HuH-7 (cell line): ENCODE measurements at places on chromosomes 3 and 15.

- DNase-seq: no peak
Measured at GRCh38 chr15:73134196-73134595, 81.9 kb downstream of the NEO1 start.

- DNase-seq: no peak
Measured at GRCh38 chr3:155330370-155330769, 36.9 kb upstream of the STRIT1 start.

GRCh38 chr3:37694284-37694675, 167.4 kb upstream of the CTDSPL start:
- DNase-seq: no peak

GRCh38 chr3:72520690-72521308, 327.4 kb downstream of the SHQ1 start:
- no peak for DNase-seq

DNA sequence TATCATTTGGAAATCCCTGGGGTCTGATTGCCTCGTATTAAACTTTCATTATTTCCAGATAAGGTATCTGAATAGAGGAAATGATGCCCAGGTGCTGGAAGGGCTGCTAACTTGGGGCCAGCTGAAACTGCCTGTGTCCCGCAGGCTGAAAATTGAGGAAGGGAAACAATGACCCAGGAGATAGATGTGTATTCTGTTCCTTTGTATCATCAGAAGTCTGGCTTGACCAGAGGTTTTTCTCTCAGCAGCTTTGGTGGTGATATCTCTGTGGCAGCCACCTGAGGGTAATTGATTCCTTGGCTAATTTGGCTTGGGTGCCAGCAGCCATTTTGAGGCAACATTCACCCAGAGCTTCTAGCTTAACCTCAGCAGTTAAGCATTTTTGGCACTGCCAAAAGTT, 90.0 kb upstream of the STT3B start:
- no peak for DNase-seq

- no peak for DNase-seq
Measured at GRCh38 chr3:129310111-129311011, 31.7 kb downstream of the HMCES start.

DNA sequence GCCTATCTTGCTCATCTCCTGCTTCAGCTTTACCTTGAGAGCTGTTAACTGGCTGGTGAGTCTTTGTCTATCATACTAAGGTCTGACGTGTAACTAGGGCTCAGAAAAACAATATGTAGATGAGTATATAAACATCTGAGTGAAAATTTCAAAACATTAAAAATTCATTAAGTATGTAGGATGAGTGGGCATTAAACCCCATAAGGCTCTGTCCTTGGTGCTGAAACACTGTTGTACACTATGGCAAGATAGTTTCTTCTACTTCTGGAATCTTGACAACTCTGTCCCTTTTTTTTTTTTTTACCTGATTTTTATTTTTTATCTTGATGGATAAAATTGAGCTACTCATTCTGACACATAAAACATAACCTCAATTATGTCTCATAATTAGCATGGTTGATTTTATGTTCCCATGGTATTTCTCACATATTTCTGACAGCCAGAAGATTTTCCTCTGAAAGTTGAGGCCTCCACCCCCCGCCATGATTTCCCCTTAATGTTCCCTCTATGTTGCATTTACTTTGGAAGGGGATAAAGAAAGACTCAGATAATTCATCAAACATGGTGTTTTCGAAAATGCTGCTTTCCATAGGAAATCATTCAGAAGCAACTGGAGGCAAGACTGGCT, 54.3 kb downstream of the DGKG start:
- peak; percentile 32 for DNase-seq

GRCh38 chr15:62732078-62732477, 310.5 kb upstream of the TPM1 start:
- no peak for DNase-seq

DNA sequence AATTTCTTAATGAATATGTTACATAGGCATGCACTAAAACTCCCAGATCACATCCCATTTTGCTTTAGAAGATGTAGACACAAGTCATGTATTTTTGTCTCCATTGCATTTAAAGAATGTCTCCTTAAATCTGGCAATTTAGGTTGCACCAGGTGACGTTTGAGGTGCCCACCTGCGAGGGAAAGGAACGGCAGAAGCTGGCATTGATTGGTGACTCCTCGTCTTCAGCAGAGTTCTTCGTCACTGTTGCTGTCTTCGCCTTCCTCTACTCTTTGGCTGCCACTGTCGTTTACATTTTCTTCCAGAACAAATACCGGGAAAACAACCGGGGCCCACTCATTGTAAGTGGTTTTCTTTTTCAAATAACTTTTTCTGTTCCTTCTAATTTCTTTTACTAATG, 96.1 kb upstream of the SNTN start:
- DNase-seq: no peak

GRCh38 chr3:127043041-127043641, 60.2 kb downstream of the PLXNA1 start:
- DNase-seq: no peak

GRCh38 chr15:80242132-80242769, 9.8 kb downstream of the CTXND1 start:
- peak; percentile 60 for DNase-seq

DNA sequence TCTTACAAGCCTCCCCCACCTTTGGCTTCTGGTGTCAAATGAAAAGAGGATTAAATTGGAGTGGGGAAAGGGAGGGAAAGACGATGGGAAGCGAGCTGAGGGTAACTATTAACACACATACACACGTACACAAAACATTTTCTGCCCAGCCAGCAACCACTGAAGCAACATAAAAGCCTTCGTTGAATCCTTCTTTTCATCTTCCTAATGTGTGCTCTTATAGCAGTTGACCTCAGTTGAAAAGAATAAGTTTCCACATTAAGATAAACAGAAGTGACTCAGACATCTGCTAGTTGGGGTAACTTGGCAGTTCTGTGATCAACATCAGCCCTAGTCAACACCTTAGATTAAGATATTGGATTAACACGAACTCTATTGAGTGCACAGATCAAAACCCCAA, 558.5 kb downstream of the MECOM start:
- no peak for DNase-seq

DNA sequence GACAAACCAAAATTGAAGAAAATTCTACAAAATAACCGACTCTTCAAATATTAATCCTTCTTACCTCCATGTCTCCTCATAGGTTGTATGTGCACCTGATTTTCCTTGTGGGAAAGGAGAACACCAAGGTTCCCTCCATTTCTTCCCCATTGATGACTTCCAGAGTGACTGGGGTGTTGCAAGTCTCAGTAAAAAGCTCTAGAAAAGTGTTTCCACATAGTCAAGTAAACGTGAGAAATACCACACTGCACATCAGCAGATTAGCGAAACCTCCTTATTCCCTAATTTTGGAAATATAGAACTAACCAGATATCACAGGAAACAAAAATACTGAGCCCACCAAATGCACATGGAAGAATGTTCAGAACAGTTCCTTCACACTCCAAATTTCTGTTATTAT, 4.9 kb upstream of the RPN1 start:
- DNase-seq: no peak

GRCh38 chr3:64815195-64815631, 127.4 kb upstream of the ADAMTS9 start:
- no peak for DNase-seq

DNA sequence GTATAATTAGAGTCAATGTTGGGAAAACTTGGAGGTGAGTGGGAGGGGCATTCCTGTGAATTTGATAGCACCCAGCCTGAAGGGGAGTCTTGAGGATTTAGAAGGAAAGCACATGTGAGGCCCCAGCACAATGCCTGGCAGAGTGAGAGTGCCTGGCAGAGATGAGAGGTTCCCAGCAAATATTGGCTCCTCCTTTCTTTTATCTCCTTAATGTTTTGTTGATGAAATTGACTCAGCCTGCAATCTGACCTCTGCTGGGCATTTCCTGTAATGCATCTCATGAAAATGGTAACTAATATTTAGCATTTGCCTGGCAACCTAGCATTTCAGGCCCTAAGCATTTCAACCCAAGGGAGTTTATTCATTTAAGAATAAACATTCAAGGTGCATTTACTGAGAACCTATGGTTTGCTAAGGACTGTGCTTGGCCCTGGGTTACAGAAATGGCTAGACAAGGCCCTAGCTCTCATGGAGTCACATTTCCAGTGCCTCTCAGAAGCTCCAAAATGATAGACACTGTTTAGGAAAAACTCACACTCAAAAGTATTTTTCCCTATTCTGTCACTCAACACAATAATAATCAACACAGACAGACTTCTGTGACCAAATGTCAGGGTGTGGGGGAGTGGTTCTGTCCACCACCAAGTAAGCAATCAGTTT, 19.0 kb downstream of the PDHB start:
- DNase-seq: no peak

- no peak for DNase-seq
Measured at GRCh38 chr3:189937302-189938127, 183.2 kb downstream of the P3H2 start.

- DNase-seq: no peak
Measured at GRCh38 chr15:69980341-69981059, 117.2 kb downstream of the TLE3 start.

DNA sequence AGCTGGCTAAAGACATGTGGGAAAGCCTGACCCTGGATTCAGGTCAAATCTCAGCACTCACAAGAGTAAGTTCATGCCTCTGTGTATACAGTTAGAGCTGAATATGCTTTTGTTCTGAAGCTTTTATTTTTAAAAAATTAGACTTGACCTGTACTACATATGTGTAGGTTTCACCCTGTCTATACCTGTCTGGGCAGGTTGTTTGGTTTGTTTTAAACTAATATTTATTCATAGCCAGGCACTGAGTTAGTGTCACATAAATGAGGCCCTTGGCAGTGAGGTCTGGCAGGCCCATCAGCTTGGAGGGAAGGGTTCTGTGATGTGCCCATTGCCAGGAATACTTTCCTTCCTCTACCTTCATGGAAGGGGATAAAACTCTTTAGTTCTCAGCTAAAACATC, 1.9 kb downstream of the DNAJA4 start:
- no peak for DNase-seq

DNA sequence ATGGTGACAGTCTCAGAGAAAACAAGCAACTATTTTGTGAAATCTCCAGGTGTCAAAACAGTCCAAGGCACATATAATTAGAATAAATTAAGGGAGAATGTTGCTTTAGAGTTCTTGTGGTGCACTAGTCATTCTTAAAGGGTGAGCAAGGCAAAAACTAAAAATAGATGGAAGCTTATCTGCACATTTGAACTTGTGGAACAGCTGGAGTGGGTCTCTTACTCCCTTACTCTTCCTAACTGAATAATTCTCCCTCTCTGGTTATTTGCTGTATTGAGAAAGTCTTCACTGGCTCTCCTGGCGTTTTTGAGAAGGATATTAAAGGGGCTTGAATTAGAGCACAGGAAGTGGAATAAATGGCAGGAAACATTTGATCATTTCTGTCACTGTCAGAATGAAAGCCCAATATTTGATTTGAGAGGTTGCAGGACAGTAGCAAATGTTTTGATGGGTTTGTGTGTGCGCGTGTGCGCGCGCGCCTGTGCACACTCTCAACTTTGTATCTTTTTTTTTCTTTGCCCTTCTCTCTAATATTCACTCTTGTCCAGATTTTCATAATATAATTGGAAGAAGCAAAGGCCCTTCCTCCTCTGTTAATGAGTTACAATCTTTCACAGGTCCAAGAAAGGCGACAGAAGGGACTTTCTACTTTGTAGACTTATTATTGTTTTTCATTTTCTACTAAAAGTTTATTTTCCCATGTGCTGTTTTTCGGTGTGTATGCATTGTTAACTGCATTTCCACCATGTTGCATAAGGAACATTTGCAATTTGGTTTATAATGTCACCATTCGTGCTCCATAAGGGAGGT, 40.9 kb downstream of the AKAP13 start:
- no peak for DNase-seq

DNA sequence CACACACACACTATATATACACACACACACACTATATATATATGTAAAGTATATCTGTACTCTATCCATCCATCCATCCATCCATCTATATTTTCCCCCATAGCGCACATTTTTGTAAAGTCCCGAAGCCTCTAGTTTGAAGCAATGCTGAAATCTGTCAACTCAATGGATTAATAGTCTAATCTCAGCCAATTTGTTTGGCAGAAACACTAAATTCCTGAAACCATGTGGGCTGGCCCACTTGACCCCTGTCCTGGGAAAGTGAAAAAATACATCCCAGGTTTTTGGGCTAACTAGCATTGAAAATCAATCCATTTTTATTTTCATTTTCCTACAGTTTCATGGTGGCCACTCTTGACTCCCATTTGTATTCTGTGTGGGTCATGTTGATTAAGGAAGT, 166.7 kb downstream of the SLCO3A1 start:
- DNase-seq: no peak

- no peak for DNase-seq
Measured at GRCh38 chr3:9409981-9410854, 12.8 kb downstream of the SETD5 start.

GRCh38 chr3:144127700-144128099, 156.1 kb downstream of the DIPK2A start:
- DNase-seq: no peak

DNA sequence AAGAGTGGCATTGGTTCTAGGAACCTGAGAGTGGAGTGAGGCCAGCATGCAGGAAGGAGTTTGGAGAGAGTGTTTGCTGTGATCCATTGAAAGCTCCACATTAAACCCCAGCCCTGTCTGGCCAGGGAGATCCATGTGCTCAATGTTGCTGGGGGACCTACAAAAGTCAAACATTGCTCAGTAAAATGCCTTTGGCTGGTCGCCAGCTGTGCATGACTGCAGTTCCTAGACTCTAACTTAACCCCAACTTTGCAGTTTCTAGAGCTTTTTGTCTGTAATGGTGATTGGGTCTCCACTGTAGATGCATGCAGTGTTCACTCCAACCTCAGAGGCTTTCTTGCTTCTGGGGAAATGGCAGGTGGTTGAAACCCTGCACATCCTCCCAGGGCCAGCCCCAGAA, 99.7 kb upstream of the ABHD17C start:
- DNase-seq: no peak

DNA sequence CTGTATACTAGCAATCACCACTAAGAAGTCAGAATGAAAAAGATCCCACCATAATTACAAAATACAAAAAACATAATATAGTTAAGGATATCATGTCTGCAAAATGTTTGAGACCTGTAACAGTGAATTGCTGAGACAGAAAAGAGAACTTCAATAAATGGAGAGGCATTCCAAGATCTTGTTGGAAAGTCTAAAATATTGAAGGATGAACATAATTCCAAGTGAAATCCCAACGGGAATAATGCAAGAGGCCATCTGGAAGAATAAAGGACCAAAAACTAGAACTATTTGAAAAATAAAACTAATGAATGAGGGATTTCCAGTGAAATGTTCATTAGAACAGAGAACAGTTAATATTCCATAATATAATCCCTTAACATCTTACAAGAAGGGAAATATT, 110.9 kb downstream of the COL6A6 start:
- DNase-seq: no peak

DNA sequence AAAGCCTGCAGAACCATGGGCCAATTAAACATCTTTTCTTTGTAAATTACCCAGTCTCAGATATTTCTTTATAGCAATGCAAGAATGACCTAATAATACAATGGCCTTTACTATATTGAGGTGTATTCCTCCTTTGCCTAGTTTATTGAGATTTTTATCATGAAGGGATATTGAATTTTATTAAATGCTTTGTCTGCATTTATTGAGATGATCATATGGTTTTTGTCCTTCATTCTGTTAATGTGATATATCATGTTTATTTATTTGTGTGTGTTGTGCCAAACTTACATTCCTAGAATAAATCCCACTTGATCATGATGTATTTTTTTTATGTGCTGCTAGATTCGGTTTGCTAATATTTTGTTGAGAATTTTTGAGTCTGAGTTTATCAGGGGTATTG, 36.2 kb downstream of the TOPAZ1 start:
- no peak for DNase-seq
